GM13977 (cell line): ENCODE measurements at places on chromosomes 11 and 22.

DNA sequence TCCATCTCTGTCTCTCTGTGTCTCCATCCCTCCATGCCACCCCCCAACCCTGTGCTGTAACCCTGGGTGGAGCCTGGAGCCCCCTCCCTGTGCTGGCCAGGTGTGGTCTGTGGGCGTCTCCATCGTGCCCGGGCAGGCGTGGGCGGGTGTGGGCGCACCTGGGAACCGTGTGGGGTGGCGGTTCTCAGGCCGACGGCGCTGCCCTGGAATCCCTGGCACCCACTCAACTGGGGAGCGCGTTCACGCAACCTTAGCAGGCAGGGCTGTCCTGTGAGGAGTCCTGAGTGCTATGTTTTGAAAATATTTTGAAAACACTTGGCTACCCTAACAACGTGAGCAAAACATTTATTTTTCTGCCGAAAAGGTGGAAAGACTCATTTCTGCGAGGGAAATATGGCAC, 4.7 kb downstream of the TNNT3 start:
- DNase-seq, result peak; percentile 9

DNA sequence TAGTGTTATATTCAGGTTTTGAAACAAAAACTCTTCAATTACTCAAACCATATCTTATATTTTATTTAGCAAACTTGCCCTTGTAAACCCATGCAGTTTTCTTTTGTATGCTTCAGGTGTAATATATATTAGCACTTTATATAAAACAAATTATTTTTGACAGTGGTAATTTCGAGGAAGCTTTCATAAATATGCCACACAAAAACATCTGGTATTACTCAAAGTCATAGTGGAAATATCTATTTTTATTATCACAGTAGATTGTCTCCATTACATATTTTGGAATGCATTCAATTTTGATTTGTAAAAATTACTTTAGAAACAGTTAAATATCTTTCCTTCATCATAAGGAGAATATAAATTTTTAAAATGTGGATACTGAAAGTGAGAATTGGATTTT, 89.1 kb upstream of the FIBIN start:
- no peak for DNase-seq

- no peak for DNase-seq
Observed at GRCh38 chr11:95283650-95284049, 52.6 kb upstream of the SESN3 start.

DNA sequence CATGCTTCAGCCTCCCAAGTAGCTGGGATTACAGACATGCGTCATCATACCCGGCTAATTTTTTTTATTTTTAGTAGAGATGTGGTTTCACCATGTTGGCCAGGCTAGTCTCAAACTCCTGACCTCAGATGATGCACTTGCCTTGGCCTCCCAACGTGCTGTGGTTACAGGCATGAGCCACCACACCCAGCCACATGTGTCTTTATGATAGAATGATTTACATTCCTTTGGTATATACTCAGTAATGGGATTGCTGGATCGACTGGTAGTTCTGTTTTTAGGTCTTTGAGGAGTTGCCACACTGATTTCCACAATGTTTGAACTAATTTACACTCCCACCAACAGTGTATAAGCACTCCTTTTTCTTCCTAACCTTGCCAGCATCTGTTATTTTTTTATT, 276.2 kb downstream of the METTL15 start:
- DNase-seq, result no peak

GRCh38 chr22:47093720-47094119, 331.3 kb downstream of the TBC1D22A start:
- DNase-seq, result no peak

DNA sequence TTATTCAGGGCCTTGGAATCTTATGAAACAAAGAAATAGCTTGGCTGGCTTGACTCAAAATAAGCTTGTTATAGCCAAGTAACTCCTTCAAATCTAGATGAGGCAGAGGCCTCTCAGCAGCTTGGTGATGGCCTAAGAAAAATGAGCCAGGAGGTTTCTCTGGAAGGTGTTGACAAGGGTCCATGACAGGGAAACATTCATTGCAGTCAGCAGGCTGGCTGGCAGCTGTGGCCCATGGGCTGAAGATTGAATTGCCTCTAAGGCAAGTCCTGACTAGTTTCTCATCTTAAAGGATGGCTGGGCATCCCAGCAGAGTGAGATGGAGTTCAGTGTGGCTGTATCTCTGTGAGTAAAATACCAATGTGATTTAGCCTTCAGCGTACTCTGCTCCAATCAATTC, 441.0 kb downstream of the NELL1 start:
- no peak for DNase-seq

DNA sequence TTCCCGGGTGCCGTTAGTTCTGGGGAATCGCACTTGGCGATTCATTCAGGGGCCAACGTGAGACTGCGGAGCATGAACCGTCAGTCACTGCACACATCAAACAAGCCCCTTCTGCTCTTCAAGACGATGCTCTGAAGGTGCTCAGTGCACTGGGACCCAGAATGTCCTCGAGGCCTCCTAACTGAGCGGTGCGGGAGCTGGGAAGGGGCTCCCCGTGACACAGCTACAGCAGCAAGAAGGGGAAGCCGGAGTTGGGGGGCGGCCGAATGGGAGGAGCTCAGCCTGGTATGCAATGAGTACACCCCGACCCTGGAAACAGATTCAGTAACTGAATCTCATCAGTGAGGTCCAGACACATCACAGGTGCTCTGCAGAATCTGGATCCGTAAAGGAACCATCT, 150.8 kb downstream of the SHANK2 start:
- DNase-seq, result no peak
